ENCODE measurements at places on chromosomes 16 and 17.

DNA sequence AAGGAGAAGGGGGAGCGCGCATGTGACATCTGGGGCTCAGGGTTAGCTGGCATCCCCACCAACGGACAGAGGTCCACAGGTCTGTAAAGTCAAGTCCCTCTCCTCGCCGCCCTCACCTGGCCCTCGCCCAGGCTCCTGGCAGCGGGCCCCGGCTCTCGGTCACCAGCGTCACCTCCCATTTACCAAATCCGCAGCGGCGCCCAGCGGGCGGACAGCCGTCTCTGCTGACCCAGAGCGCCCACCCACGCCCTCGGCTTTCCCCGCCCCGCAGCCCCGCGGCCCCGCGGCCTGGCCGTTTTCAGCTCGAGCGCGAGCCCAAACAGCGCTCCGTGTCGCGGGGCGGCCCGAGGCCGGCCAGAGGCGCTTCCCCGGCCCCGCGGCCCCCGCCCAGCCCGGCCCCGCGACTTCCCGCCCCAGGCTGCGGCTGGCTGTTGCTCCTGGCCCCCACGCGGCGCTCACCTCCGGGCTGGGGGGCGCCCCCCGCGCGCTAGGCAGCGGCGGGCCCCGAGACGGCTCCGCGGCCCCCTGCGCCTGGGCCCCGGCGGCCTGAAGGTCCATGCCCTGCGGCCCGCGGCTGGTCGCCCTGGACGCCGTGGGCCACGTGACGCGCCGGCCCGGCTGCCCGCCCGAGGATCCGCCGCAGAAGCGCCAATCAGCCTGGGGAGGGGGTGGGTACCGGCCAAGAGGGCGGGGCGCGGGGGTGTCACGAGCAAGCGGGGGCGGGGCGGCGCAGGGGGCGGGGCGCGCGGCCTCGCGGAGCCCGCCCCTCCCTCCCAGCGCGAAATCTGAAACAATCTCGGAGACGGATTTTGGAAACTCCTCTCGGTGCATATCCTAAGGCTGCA, at the start of gene COPRS:
TSS of gene COPRS (minus strand) at position 603 of the 845 bp plus-strand sequence. CDS start at position 558, 45 bp downstream.
- peak; percentile 80 for DNase-seq

- no peak for DNase-seq
Measured at GRCh38 chr16:29824589-29825144, 4.4 kb downstream of the MVP start.

DNA sequence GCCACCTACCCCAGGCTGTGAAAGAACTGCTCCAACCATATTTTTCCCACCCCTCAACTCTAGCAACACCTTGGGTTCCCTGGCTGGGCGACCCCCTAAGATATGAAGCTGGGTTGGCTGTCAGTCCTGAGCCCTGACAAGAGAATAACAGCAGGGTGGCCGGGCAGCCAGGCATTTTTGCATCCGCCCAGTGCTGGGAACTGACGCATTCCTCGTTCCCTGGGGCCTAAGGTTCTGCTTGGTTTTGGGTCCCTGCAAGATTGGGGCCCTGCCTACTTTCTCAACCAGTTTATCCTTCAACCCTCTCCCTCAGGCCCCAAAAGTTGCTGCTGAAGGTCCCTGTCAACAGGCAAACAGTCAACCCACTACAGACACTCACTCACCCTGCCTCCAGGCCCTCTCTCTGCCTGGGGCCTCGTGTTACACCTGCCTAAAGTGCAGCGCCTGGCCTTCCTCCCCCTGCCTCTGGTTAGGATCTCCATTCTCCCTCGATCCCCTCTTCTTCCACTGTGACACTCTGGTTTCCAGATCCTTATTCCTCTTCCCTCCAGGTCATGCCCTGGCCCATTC, 151.5 kb downstream of the STX8 start:
- DNase-seq = no peak

DNA sequence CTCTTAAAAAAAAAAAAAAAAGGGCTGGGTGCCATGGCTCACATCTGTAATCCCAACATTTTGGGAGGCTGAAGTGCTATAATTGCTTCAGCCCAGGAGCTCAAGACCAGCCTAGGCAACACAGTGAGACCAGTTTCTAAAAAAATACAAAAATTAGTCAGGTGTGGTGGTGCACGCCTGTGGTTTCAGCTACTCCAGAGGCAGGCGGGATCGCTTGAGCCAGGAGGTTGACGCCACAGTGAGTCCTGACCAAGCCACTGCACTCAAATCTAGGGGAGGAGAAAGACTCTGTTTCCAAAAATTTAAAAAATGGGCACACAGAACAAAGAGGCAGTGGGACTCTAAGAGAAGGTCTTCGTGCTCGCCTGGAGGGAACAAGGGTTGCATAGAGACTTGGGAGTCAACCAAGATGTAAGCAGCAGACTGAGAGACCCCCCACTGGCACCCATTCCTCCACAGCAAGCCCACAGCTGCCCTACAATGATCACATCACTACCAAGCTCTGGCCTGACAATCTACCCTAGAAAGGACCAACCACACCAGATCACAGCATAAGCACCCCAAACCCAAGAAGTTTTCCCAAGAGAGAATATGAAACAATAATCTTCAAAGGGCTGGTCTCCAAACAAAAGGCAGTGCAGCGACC, 121.6 kb downstream of the ANKRD11 start:
- no peak for DNase-seq

DNA sequence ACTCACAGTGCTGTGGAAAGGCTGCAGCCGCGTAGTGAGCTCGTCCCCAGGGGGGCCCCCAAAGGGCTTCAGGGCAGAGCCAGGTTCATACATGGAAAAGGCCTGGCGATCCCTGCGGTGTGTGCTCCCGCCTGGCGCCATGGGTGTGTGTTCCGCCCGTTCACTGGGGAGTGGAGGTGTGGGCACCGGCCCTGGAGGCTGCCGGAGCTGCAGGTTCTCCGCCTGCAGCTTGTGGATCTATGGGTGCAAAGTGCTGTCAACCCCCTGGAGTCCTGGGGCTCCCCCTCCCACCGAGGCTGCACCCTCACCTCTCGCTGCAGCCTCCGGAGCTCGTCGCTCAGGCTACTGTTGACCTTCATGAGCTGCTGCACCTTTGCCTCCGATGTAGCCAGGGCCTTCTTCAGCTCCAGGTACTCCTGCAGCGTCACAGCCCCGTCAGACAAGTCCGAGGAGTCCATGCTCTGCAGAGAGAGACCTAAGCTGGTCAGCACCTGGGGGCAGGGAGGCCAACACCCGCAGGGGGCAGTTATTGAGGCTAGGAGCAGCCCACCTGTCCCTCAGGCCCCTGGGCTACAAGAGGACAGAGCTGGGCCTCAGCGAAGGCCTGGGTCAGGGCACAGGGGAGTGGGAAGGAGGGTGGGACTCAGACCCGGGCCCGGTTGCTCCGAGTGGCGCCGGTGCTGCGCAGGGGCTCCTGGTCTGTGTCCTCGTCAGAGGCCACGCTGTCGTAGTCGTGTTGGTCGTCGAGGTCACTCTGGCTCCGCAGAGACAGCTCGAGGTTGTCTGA, 7.9 kb downstream of the TP53I13 start:
- DNase-seq = no peak

- no peak for DNase-seq
Measured at GRCh38 chr17:8963647-8964258, 1.8 kb downstream of the PIK3R5 start.

GRCh38 chr16:84656649-84657048, 8.3 kb downstream of the KLHL36 start:
- DNase-seq = no peak

DNA sequence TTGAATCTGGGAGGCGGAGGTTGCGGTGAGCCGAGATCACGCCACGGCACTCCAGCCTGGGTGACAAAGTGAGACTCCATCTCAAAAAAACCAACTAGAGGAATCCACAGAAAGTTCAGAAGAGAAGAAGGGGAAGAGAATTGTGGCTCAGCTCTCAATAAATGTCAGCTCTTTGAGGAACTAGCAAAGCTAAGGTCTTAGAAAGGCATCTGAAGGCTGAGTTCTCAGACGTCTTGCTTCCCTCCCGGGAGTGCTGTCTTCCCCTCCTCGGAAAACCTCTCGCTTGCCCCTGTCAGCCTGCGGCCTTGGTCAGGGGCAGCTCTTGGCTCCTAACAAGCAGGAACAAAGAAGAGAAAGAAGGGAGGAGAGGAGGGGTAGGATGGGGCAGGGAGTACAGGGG, 5.3 kb downstream of the SHPK start:
- no peak for DNase-seq

DNA sequence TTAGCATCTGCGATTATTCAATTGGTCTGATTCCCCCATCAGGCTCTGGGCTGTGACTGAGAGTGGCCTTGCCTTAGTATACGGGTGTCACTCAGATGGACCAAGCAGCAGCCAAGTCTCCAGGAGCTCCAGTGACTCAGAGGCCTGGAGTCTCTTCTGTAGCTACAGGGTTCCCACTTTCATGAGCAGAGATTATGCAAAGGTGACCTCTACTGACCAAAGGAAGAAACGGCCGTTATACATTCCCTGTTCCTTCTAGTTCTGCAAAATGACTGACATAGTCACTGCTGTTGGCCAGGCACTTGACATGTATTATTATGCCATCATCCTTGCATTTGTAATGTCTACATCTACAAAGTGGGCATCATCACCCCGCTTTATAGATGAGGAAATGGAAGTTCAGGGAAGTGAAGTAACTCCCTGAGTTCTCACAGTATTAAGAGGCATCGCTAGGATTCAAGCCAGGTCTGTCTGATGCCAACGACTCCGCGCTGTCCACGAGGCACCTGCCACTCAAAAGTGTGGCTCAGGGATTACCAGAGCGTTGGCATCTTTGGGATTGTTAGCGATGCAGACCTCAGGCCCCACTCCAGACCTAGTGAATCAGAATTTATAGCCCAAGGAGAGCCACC, 23.3 kb downstream of the SLC38A7 start:
- no peak for DNase-seq

DNA sequence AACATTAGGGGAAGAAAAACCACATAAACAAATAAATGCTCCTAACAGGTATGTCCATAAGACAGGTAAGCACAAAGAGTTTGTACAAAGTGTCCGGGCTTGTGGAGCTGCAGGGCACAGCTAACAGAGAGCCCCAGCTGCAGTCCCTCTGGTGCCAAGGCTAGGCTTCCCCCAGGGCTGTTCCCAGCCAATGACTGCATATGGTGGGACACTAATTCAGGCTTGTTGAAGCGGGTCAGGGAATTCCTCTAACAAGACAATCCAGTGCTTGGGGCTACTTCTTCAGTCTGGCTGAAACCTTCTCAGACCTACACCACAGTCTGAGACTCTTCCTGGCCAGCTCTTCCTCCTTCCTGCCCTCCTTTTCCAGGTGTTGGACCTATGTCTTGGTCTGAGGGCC, 51.7 kb upstream of the ALDH3A1 start:
- DNase-seq = no peak
